ENCODE measurements at places on chromosomes 12 and 14.

DNA sequence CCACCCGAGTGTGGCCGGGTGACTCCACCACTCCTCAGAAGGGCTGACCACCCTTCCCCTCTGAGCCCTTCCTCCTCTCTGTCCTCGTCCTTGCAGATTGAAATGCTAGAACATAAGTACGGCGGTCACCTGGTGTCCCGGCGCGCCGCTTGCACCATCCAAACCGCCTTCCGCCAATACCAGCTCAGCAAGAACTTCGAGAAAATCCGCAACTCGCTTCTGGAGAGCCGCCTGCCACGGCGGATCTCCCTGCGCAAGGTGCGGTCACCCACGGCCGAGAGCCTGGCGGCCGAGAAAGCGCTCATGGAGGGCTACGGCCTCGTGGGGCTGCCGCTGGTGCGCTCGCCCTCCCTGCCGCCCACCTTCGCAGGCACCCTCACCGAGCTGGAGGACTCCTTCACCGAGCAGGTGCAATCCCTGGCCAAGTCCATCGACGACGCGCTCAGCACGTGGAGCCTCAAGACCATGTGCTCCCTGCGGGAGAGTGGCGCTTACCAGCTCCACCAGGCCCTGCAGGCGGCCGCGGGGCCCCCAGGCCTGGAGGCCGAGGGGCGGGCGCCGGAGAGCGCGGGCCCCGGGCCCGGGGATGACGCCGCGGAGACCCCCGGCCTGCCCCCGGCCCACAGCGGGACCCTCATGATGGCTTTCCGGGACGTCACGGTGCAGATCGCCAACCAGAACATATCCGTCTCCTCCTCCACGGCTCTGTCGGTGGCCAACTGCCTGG is 71.8 kb downstream of the IQSEC3 start:
- DNase-seq = no peak

DNA sequence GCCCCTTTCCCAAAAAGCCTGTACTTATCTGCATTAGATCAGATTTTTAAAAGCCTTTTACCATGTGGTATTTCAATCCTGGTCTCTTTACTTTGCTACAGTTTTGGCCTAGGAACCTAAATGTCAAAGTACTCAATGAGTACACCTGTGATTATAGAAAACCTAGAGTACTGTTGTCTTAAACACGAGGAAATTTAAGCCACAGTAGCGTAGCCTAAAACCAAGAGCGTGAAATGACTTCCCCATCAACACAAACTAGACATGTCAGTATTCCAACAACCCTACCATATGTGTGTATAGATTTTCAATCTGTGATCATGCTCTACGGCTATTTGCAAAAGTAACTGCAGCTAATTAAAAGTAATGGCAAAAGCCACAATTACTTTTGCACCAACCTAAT is 52.7 kb upstream of the OR5AU1 start:
- no peak for DNase-seq

GRCh38 chr12:121917950-121918678 is at the start of gene CFAP251:
Gene CFAP251, plus strand, starts transcription at chr12:121918592. Its CDS starts 2,714 bp downstream, at chr12:121921306.
- DNase-seq = peak; percentile 94

DNA sequence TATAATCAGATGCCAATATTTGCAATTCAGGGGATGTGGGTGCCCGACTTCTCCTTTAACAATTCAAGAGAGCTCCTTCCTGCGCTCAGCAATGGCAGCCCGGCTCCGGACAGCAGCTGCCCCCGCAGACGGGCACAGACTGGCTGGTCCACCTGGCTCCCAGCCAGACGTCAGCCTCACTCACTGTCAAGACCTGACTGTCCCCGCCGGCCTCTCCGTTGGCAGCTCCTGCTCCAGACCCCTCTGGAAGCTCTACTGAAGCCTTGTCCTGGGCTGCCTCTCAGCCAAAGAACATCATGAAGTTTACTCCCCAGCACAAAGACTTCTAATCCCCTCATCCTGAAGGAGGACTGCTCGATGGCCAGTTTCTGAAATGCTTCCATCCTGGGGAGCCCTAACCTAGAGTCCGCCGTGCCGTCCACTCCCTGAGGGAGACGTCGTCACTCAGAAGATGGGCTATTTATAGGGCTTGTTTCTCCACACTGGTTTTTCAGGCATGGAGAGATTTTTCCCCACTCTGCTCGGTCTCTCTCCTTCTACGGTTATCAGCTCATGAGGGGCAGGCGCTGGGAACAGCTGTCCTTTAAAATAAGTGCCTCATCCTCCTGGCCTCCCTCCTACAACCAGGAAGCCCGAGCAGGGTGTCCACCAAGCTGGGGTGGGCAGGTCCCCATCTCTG is 126.2 kb downstream of the RFLNA start:
- no peak for DNase-seq

- DNase-seq = peak; percentile 81
These were observed 5.0 kb upstream of the AQP2 start for GRCh38 chr12:49945394-49946080.

- DNase-seq = no peak
These were observed 8.1 kb downstream of the ARF6 start for GRCh38 chr14:49900973-49901372.

GRCh38 chr12:48813465-48814261 is 4.6 kb upstream of the CACNB3 start:
- DNase-seq = no peak

- DNase-seq = no peak
These were observed 18.1 kb upstream of the SMCO2 start for GRCh38 chr12:27428466-27428865.

- no peak for DNase-seq
These were observed 606.1 kb downstream of the SLC16A7 start for GRCh38 chr12:60201891-60202290.

- no peak for DNase-seq
These were observed 161.4 kb downstream of the STXBP6 start for GRCh38 chr14:24888532-24888931.

- DNase-seq = no peak
These were observed 281.8 kb upstream of the SOX5 start for GRCh38 chr12:24231298-24231697.

GRCh38 chr12:54300732-54301427 is at the start of gene NFE2:
Gene NFE2, minus strand, starts transcription at chr12:54301015. Its CDS starts 5,767 bp downstream, at chr12:54295248.
- no peak for DNase-seq

GRCh38 chr14:26394150-26394810 is 203.6 kb downstream of the NOVA1 start:
- DNase-seq = no peak

DNA sequence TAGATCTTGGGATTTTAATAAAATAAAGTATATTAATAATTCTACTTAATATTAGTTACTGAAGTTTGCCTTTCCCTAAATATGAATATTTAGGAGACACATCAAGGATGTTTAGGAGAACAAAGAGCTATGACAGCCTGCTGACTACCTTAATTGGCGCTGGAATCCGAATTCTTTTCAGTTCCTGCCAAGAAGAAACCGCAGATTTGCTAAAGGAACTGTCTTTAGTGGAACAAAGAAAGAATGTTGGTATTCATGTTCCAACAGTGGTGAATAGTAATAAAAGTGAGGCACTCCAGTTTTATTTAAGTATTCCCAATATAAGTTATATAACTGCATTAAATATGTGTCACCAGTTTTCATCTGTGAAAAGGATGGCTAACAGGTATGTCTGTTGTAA is 54.5 kb downstream of the MIS18BP1 start:
- DNase-seq = no peak

GRCh38 chr12:4621511-4621910 is 27.3 kb downstream of the AKAP3 start:
- DNase-seq = no peak

DNA sequence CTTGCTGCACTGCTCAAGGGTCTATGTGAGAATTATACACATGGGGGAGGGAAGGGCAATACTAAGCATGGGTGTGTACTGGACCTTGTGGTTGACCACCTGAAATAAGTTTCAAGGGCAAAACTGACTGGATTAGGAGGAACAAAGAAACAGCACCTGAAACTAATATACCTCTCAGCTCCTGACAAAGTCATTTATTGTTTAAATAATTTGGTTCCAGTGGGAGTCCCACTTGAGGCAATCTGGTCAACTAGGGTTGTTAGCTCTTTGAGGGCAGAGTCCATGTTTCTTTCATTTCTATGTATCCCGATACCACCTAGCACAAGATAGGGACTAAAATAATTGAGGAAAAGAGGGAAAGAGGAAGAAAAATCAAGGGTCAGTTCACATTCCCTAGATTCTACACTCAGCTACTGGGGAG is 45.5 kb downstream of the STXBP6 start:
- DNase-seq = no peak

DNA sequence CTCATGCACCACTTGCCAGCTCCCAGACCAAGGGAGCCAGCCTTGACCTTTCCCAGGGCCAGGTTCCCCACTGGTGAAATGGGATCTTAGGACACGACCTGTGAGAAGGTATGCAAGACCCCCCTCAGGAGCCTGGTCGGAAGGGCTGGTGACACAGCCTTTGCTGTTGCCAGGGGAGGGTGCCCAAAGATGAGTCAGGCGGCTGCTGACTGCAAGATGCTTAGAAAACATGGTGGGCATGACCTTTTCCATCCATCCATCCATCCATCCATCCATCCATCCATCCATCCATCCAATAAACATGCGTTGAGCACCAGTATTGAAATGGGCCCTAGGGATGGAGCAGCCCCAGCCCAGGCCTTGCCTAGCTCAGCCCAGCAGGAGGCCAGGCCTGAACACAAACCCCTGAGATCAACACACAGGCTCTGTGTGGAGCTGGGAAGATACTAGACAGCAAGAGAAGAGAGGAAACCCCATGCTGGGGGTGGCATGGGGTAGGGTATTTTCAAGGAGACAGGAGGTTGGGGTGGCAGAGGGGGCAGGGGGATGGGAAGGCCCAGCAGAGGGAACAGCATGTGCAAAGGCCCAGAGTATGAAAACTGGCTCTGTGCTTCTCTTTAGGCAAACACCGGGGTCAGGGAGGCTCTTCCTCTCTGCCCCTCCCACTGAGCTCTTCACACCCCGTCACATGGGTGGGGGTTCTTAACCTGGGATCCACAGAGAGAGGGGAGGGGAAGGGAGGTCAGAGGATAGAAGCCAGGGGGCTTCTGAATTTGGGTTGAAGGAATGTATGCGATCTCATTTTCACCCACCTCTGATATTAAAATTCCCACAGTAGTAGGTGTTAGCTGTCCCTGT is 26.2 kb upstream of the YY1 start:
- DNase-seq = no peak

DNA sequence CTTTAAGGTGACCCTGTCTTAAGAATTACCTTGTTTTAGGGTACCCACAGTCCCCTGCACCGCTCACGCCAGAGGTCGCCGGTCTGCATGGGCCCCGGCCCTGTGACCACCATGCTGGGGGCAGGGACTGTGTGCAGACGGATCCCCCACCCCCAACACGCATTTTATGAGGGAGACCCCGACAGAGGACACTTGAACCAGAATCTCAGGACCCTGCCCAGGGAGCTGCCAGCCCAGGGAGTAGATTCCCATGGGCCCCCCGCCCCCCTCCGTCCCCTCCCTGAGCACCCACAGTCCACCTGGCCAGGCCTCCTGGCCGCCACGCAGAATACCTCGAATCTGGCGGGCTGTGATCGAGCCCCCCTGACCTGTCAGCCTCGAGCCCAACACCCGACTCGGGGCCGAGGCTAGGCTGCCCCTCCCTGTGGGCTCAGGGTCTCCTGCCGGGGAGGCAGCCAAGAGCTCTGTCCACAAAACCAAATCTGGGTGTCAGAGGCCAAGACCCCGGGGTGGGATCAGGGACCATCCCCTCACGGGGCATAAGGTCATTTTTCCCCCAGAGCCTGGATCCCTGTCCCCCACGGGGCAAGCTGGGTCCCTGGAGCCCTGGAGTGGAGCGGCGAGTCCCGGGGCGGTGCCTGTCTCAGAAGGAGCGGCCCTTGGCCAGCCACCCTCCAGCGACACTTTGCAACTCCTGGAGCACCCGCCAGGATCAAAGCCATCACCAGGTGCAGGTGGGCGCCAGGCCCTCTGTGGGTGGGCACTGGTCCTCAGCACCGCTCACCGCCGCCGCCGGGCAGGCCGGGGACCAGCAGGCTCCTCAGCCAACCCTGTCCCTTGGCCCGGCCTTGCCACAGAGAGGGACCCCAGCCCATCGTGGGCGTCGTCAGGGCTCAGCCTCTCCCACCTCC is 155.8 kb upstream of the PKP2 start:
- DNase-seq = no peak

DNA sequence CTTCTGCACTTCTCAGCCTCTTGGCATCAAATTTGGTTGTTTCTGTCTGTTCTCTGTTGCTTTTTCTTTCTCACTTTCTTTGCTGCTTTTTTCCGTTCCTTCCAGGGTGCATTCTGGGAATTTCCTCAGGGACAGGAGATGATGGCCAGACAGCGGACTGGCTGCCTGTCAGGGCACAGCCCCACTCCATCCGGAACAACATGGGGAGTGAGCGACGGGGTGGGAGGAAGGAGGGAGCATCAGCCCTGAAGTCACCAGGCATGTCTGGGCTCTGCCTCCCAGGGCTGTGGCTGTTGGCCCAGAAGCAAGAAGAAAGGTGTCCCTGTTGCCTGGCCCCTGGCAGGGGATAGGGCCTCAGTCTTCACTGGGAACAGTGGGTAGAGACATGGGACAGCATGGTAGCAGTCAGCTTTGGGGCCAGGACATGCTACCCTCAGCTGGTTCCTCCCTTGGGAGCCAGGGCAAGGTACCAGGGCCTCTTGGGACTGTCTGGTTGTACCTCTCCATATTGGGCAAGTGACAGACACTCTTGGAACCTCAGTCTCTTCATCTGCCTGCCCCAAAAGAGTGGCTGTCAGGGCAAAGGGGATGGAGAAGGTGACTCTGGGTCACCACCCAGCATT is 8.6 kb downstream of the PGF start:
- no peak for DNase-seq

DNA sequence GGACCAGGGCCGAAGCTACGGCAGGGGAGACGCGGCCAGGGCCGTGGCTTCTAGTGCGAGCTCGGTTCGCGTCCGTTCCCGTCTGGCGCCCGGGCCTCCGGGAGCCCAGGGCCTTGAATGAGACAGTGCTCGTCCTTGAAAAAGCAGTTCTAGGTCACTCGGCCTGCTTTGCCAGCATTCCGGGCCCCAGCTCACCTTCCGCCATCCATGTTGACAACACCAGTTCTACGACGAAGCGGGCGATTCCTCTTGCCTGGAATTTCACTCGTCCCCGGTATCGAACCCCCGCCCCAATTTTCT is 4.5 kb downstream of the OR10AD1 start:
- no peak for DNase-seq

- DNase-seq = no peak
These were observed 36.1 kb downstream of the ERP29 start for GRCh38 chr12:112049351-112049750.

- DNase-seq = no peak
These were observed 947.0 kb downstream of the GALC start for GRCh38 chr14:87045956-87046355.

- no peak for DNase-seq
These were observed 51.2 kb upstream of the AMN start for GRCh38 chr14:102870994-102871831.

All from activated CD4-positive, alpha-beta T cell treated with anti-CD3 and anti-CD28 coated beads, Interleukin-2, amount 50 U/mL, for 24 hours (primary cell).